Cardiac muscle cell (in vitro differentiated cells and primary cell): ENCODE measurements at places on chromosomes 4 and X.

DNA sequence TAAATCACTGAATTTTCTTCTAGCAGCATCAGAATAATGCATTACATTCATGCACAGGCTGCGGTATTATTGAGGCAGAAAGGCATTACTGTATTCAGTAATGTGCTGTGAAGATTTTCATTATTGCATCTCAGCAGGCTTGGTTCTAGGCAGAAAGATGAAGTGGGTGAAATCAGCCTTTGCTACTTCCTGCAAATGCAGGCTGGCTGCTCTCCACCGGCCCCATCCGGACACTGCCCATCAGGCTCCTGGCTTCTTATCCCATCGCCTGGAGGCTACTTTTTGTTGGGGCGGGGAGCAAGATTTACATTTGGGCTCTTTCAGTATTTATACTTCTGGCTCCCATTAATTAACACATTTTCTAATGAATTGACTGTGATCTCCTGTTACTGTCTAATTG is 117.8 kb downstream of the FRAS1 start:
- DNase-seq: no peak

DNA sequence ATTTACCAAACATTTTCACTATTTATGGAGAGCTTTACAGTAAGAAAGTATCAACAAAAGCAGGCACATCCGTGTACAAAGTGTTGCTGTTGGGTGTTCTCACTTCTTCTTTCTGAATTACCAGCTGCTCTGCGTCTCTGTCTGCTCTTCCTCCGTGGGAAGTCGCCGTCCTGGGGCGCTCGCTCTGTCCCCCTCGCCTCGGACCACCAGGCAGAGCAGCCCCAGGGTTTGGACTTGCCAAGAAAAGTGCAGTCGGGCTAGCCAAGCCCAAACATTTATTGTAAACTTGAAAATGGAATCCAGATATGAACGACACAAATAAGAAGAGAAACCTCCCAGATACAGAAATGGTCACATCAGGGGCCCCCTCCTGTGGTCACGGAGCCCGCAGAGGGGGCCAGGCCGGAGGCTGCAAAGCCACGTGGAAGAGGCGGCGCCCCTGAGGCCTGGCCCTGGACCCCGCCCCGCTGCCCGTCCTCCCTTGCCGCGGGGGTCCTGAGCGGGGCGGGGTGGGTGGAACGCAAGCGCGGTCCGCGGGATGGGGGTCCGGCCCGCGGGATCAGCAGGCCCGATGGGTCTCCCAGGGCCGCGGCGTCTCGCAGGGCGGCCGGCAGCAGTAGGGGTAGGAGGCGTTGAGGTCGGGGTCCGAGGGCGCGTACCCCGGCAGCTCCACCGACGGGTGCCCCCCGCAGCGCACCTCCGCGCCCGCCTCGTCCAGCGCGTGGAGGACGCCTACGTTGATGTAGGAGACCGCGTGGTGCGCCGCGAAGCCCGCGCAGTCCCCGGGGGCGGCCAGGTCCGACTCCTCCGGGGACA is 1.5 kb downstream of the TMEM271 start:
- no peak for DNase-seq

DNA sequence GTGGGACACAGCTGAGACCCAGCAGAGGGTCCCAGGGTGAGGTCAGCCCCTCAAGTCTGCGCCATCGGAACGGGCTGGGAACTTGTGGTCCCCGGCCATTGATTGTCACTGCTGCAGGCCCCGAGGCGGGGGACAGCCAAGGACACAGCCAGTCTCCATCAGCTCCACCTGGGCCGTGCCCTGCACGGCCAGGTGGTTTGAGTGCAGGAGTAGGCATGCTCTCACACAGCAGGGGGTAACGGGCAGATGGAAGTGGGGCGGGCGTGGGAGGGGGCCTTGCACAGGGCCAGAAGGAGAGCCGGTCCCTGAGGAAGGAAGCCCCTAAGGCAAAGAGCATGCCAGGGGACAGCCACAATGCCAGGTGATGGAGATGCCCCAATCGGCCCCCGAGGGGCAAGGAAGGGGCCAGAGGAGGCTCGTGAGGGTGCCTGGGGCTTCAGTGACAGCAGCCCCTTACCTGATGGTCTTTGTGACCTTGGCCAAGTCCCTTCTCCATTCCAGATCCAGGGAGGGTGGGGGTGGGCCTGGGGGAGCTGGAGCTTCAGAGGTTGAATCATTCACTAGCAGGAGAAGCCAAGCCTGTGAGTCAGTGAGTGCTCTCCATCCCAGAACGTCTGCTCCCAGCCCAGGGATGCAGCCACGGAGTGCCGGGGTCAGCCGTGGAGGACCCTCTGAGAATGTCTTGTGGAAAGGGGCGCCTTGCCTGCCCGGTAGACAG is 2.3 kb downstream of the ATP2B3 start:
- DNase-seq: no peak

GRCh38 chr4:101037938-101038413 is 309.4 kb downstream of the PPP3CA start:
- no peak for DNase-seq

DNA sequence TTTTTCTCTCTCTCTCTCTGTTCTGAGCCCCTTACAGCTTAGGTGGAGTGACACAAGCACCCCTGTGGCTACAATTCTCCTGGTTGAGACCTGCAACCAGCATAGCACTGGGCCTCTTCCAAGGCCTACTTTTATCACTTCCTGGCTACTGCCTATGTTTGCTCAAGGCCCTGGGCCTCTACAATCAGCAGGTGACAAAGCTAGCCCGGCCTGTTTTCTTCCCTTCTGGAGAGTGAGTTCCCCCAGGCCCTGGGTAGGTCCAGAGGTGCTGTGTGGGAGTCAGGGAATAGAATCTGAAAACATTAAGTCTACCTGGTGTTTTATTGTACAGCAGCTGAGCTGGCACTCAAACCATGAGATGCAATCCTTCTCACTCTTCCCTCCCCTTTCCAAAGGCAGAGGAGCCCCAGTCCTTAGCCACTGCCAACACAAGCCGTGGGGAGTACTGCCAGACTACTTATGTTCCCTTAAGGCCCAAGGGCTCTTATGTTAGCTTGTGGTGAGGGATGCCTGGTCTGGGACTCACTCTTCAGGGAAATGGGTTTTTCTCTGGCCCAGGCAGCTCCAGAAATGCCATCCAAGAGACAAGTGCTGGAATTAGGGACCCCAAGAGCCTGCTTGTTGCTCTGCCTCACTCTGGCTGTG is 23.8 kb upstream of the MAGEC3 start:
- no peak for DNase-seq

GRCh38 chrX:140087875-140088274 is 122.6 kb upstream of the CXorf66 start:
- no peak for DNase-seq
